ENCODE measurements at places on chromosomes 5 and 9.

DNA sequence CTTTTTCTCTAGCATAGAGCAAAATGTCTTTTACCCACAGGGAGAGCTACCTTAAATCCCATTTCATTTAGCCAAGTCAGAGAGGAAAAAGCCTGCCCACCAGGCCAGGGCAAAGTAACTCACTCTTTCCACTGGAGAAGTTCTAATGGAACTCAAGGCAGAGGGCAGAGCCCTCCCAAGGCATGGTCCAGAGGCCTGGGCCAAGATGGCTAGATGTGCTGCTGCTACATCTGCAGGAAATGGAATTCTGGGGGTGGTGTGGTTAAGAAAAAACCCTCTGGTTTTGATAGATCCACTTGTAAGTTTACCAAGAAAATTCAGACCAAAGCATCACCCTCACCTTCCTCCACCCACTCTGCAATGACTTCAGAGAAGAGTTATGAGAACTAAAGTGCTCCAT is 37.3 kb downstream of the CSF2 start:
- no peaks in the 10 kb centered on the region for H3K27me3 ChIP-seq
- no peaks in the 10 kb centered on the region for H3K36me3 ChIP-seq
- no peak overlapping the region for H3K4me3 ChIP-seq
- no peak for DNase-seq
- H3K4me1 ChIP-seq: peaks cover 4% of the 10 kb centered on the region
- H3K27ac ChIP-seq: peak overlapping the region; percentile 42

DNA sequence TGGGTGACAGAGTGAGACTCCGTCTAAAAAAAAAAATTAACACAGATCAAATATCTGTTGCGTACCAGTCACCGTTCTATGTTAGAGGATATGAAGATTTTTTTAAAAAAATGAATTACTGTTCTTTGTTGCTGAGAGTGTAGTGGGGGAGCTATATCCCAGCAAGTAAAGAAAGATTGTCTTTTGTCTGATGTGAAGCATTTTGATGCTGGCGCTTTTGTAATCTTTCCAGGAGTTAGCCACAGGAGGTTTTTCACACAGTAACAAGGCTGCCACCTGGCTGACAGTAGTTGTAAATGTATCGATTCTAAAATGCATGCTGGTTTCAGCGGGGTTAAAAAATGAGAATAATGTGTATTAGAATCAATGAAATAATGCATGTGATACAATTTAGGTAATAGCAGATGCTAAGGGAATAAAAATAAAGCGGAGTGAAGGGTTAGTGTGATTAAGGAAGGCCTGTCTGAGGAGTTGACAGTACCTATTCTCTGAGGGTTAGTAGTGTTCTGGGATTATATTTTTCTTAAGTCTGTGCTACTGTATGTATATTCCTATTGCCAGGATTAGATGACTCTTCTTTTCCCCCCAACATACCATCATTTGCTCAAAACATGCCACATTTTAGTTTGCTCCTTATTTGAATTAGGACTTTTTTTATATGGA is 3.4 kb downstream of the LMNB1 start:
- H3K4me3 ChIP-seq: no peak overlapping the region
- H3K36me3 ChIP-seq: no peaks in the 10 kb centered on the region
- no peaks in the 10 kb centered on the region for H3K27me3 ChIP-seq
- DNase-seq: no peak
- H3K27ac ChIP-seq: no peak overlapping the region

DNA sequence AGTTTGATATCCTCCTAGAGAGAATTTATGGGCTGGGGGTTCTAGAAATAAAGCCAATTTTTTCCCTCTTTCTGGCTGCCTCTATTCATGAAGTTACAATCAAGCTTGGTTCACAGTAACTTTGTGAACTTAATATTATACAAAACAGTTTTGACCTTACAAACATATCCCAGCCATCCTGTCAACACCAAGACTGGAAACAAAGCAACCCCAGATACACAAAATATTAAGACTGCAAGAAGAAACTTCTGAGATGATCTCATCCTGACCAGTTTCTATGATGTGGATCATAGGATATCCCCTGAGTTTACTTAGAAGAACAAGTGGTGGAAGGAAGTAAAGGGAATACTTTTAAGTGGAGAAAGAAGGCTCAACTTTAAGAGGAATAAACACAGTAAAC is 28.3 kb upstream of the CER1 start:
- no peak overlapping the region for H3K27ac ChIP-seq
- H3K36me3 ChIP-seq: no peaks in the 10 kb centered on the region
- no peak for DNase-seq
- no peaks in the 10 kb centered on the region for H3K4me1 ChIP-seq
- peaks cover 4% of the 10 kb centered on the region for H3K27me3 ChIP-seq
- H3K4me3 ChIP-seq: no peak overlapping the region

- DNase-seq: no peak
- no peaks in the 10 kb centered on the region for H3K36me3 ChIP-seq
These were observed 53.8 kb downstream of the TTC39B start for GRCh38 chr9:15253197-15253596.

DNA sequence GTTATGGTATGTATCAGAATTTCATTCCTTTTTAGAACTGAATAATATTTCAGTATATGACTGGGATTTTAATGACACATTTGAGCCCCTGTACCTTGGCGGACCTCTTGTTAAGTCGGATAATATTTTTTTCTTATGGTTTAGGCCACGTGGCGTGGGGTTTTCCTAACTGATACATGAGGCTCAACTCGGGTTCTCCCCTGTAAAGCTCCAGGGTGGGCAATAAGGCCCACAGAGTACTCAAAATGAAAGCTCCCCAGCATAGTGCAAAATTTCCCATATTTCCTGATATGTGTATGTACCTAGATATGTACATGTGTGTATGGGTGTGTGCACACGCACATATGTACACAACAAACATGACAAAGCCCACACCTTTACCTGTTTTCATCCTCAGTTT is 24.5 kb downstream of the TICAM2 start:
- H3K4me1 ChIP-seq: no peaks in the 10 kb centered on the region
- no peak overlapping the region for H3K4me3 ChIP-seq
- H3K27ac ChIP-seq: no peak overlapping the region
- DNase-seq: no peak
- no peaks in the 10 kb centered on the region for H3K27me3 ChIP-seq

DNA sequence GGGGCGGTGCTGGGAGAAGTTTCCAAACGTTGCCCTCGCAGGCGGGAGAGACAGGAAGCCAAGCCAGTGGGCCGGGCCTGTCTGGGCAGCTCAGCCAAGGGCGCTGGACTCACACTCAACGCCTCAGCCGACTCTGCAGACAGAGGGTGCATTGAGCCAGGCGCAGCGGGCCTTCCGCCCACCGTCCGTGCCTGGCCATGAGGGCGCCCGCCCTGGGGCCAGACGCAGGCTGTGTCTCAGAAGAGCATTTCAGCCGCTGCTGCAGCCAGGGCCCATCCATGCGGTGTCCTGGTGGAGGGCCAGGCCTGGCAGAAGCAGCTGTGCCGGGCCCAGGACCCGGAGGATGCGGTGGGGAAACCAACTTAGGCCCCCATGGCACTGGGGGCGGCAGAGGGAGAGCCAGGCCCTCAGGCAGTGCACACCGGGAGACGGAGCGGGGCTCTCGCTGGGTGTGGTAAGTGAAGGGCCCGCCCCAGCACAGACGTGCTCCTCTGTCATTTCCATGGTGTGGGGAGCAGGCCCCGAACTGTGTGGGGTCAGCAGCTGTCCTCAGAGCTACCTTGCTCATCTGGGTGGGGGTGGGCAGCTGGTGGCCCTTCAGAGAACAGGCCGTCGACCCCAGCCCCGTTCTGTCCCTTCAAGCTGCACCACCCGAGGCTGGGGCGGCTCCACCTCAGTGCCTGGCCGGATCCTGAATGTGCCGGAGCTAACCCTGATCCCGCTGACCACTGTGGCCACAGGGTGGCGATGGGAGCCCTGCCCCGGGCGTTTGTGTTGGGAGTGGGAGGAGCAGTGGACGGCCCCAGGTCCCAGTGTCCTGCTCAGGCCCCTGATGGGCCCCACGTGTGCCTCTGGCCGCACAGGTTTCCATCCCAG is 18.0 kb downstream of the DNLZ start:
- no peaks in the 10 kb centered on the region for H3K36me3 ChIP-seq
- no peak overlapping the region for H3K27ac ChIP-seq
- H3K4me3 ChIP-seq: no peak overlapping the region
- H3K27me3 ChIP-seq: no peaks in the 10 kb centered on the region
- no peaks in the 10 kb centered on the region for H3K4me1 ChIP-seq
- no peak for DNase-seq

DNA sequence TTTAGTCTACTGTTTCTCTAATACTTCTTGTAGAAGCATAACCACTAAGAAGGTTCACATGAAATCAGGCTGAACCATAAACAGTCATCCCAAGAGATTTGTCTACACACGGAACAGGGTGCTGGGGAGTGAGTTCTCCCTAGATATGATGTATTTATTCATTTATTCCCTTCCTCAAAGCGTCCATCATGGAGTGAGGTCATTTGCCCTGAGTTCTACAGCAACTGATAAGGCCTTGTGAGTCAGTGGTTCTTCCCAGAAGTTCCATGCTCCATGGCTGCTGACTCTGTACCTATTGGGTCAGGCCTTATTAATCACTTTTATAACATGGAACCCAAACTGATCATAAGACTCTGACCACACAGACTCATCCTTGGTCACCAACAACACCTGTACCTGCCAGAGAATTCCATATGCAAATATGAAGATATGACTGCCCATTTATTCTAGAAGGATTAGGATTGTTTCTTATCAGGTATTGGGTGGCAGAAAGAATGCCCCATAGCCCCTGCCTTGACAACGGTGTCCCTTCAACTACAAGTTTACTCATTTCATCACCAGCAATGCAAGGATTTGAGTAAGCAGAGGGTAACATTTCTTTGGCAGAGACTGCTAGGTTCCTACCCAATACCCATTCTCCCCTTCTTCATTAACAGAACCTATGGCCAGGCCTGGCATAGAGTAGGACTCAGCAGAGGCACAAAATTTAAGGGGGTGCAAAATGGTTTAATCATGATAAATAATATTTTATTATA is 118.1 kb downstream of the LHFPL2 start:
- no peaks in the 10 kb centered on the region for H3K4me1 ChIP-seq
- DNase-seq: no peak
- peaks cover 3% of the 10 kb centered on the region for H3K27me3 ChIP-seq

DNA sequence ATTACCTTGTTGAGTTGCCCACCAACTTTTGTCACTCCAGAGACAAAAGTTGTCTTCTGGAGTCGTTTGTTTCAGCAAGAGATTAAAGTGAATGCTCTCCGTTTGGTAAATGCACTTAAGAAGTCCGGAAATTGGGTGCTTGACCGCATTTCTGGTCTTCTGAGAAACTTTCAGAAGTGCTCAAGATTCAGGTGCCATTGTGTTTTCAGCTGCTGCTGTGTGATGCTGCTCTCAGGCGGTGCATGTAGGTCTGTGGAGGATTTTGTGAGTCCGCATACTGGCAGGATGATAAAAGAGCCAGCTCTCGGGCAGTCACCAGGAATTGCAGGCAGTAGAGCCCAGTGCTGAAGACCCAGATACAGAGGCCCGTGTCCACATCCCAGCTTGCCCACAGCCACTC is 5.9 kb upstream of the NFIL3 start:
- no peaks in the 10 kb centered on the region for H3K27me3 ChIP-seq
- H3K4me1 ChIP-seq: peaks cover 14% of the 10 kb centered on the region
- H3K36me3 ChIP-seq: no peaks in the 10 kb centered on the region
- no peak for DNase-seq
- H3K27ac ChIP-seq: no peak overlapping the region
- no peak overlapping the region for H3K4me3 ChIP-seq

DNA sequence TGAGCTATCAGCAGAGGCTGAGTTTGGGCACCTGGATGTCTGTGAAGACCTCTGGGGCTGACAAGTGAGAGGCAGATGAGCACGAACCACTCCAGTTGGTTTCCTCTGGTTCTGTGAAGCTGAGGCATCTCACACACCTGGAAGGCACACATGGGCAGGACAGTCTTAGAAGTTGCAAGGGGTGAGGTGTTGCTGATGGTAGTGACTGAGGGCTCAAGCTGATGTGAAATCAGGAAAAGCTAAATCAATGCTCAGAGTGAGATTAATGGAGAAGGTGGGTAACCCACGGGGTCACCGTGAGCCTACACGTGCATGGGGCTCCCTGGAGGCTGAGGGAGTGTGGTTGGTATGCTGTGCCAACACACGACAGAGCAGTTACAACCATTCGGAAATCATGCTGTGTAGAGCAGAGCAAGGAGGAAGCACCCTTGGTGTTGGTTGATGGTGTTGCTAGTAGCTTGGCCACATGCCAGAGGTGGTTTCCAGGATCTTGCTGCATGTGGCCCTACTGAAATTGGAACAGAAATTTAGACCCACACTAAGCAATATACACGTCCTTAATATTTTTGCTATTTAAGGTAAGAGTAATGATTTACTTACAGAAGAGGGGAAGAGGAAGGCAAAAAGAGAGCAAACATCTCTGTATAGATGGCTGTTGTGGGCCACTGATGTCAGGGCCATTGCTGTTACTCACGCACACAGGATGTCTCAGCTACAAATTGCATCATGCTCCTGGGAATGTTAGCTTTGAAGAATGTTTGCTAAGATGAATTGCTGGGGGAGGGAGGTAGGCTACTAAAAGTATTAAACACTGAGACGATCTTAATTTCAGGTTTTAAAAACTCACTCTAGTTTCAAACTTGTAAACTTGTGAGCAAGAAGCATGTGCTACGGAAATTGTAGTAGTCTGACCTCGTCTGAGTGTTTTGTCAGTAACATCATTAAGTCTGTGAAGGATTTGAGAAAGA is 170.5 kb downstream of the ARHGEF28 start:
- H3K36me3 ChIP-seq: no peaks in the 10 kb centered on the region
- H3K4me1 ChIP-seq: no peaks in the 10 kb centered on the region
- no peak for DNase-seq
- H3K27me3 ChIP-seq: peaks cover 5% of the 10 kb centered on the region
- H3K4me3 ChIP-seq: no peak overlapping the region
- H3K27ac ChIP-seq: no peak overlapping the region

DNA sequence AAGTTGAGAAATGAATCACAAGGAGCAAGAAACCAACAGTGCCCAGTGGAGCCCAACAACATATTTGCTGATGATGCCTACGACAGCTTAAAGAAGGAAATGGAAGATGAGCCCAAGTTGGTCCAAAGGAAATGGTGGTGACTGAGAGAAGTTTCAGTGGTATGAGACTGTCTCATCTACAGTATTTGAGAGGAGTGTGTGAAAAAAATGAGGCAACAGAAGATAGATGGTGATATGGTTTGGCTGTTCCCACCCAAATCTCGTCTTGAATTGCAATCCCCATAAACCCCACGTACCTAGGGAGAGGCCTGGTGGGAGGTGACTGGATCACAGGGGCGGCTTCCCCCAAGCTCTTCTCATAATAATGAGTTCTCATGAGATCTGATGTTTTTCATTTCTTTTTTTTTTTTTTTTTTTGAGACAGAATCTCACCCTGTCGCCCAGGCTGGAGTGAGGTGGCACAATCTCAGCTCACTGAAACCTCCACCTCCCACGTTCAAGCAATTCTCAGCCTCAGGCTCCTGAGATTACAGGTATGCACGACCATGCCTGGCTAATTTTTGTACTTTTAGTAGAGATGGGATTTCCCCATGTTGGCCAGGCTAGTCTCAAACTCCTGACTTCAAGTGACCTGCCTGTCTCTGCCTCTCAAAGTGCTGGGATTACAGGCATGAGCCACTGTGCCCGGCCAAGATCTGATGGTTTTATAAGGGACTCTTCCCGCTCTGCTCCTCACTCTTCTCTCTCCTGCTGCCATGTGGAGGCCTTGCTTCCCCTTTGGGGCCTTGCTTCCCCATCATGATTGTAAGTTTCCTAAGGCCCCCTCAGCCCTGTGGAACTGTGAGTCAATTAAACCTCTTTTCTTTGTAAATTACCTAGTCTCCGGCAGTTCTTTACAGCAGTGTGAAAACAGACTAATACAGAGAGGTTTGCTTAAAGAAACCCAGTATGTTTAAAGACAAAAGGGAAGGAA is 30.2 kb downstream of the EFCAB9 start:
- H3K4me3 ChIP-seq: no peak overlapping the region
- no peaks in the 10 kb centered on the region for H3K27me3 ChIP-seq
- H3K4me1 ChIP-seq: no peaks in the 10 kb centered on the region
- no peak for DNase-seq
- H3K27ac ChIP-seq: no peak overlapping the region
